ENCODE measurements at places on chromosomes 4 and X. TPM values are rescaled to one million over a fixed set of nuclear protein-coding genes. Genes with fewer than 3 reads are reported as not detected.

TBC1D8B gene
- 1.6 TPM for total RNA-seq

FHIP1A gene
- 1.9 TPM for total RNA-seq

TLR6 gene
- 3.0 TPM for total RNA-seq

SERPINA7 gene
- not detected for total RNA-seq

OTUD6A gene
- total RNA-seq = not detected

DCUN1D4 gene
- 91.0 TPM for total RNA-seq

AWAT2 gene
- not detected for total RNA-seq

HSD17B13 gene
- total RNA-seq = 0.36 TPM

SPINK2 gene
- not detected for total RNA-seq
